ENCODE measurements at places on chromosomes 11 and 22.
A peak's percentile ranks its signal among the peaks of the same experiment; 100 is the strongest.

DNA sequence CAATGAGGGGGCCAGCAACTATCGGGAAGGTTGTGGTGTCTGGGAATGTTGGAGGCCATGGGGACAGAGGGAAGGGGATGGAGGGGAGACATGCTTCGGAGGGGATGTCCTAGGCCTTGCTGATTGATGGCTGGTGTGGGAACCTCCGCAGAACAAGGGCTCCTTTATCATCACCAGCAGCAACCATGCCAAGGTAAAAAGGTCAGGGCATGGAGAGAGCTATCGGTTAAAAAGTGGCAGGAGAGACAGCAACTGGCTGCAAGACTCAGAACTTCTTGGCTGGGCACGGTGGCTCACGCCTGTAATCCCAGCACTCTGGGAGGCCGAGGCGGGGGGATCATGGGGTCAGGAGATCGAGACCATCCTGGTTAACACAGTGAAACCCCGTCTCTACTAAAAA lies 3.0 kb downstream of the GSTT4 start:
- DNase-seq = no peak

DNA sequence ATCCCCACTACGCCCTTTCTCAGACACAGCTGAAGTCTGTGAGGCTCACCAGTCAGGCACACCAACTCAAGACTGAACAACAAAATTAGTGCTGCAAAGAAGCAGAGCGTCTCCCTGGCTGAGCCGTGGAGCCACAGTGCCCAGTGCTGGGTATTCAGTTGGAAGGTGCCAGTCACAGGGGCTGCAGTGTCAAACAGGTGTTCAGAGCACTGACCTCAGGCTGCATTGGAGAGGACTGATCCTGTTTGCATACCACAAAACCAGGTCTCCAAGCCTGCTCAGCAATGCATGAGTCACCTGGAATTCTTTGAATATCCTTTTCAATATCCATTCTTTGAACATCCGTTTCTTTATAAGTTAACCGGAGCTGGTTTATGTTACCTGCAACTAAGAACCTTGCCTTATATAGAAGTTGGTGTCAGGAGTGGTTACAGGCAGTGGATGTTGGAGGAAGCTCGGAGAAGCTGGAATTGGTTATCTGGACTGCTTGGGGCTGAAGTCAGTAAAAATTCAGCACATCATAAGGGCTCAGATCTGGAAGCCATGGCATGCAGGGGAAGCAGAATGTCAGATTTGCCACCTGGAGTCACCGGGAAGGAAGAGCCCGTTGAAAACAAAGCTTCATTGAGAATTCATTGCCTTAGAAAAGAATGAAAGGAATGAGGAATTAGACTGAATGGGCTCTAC lies 30.3 kb downstream of the PDGFB start:
- no peak for DNase-seq

GRCh38 chr22:37410174-37411055 lies 16.9 kb downstream of the ELFN2 start:
- DNase-seq = no peak

GRCh38 chr11:77636731-77637344 lies 756 bp downstream of the CLNS1A start:
- no peak for DNase-seq

DNA sequence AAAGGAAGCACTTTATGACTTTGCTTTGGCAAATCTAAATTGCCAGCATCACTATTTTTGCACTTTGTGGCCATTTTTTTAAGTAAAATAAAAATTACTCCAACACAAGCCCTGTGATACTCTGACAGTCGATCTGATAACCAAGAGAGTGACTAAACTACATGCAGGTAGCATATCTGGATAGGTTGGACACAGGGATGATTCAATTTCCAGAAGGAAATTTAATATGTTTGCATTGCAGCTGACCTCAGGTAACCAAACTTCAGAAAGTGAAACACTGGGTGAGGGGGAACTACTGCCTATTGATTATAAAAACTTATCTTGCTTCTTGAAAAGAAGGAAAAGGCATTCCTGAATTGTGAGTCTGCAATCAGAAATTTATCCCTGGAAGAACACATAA lies 13.9 kb downstream of the OR5B3 start:
- no peak for DNase-seq

DNA sequence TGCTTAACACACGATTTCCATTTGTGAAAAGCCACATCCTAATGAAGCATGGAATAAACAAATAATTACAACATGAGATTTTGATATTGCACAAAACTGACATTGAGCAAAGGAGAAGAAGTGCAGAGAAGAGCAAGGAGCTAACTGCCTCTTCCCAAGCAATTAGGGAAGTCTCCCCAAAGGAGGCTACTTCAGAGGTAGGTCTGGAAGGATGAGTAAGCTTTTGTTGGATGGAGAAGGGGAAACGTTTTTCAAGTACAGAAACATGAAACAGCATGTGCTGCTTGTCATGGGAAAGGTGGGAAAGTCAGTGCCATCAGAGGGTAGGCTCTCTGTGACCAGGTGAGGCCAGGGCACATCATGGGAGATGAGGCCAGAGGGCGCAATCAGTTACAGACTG lies 132.2 kb upstream of the SESN3 start:
- DNase-seq = no peak

DNA sequence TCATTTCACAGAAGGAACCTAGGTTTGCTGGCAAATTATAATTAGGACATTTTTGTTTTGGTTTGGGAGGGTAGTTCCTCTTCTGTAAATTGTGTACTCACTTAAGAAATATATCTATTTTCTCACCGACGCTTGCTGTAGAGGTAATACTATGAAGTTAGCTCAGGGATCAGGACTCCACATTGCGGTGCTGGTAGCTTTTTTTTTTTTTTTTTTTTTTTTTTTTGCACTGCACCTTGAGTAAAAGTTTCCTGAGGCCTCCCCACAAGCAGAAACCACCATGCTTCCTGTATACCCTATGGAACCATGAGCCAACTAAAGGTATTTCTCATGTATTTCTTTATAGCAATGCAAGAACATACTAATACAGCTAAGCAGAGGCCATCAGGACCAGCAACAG lies 14.7 kb downstream of the UBTFL1 start:
- no peak for DNase-seq

- no peak for DNase-seq
Measured at GRCh38 chr11:16169541-16169940, 186.8 kb downstream of the SOX6 start.

- no peak for DNase-seq
Measured at GRCh38 chr11:38304926-38305325, 1706.9 kb upstream of the RAG2 start.

- DNase-seq = no peak
Measured at GRCh38 chr11:69888483-69889181, 69.4 kb upstream of the FGF3 start.

- DNase-seq = no peak
Measured at GRCh38 chr22:27650572-27650971, 151.0 kb downstream of the MN1 start.

DNA sequence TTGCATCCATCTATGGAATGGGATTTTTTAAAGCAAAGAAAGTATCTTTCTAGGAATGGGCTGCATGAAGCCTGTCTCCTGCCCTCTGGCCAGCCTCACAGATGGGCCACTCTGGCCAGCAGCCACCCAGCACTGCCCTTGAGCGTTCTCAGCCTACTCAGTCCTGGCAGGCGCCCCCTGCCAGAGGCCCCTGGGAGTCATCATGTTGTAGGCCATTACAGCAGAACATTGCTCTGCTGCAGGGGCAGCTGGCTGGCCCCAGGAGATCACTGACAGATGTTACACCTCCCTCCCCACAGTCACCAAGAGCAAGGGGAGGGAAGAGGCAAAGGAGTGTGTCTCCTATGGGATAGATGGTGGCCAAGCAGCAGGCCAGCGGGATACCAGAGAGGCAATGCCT lies 363.7 kb downstream of the NXPE2 start:
- no peak for DNase-seq

DNA sequence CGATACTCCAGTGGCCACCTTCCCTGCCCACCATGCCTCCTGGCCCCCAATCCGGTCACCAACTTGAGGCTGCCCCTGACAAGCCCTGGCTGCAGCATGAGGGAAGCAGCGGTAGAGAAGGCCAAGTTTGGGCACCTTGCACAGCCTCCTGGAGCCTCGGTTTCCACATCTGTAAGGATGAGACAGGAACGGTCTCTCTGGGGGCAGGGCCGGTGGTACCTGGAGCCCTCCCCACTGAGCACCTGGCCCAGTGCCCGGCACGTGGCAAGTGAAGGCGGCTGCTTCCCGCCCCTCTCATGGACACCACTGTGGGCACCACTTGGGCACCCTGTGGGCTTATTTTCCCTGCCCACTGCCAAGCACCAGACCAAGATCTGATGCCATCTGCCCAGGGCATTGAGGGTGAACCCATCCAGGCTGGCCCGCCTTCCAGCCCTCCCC lies 77.8 kb downstream of the CDKN1C start:
- DNase-seq = peak; percentile 66

DNA sequence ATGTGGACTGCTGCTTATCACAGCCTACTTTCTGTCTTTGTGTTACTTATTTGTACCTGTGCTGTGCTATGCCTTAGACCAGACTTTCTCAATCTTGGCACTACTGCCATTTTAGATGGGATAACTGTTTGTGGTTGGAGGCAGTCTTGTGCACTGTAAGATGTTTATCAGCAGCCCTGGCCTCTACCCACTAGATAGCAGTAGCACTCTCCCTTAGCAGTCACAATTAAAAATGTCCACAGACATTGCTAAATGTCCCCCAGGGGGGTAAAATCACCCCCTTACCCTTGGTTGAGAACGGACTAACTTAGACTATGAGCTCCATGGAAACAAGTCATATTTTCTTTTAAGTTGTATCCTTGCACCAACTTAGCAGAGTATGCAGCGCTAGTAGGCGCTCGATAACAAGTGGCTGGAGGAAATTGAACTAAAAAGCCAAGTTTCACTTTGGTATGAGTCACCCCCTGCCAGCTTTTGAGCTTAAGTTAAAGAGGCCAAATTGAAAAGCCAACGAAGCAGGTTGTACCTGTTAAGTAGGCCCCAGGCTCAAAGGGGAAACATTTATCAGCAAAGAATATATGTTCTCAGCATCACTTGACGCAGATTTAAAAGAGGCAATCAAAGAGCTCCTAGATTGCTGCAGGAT lies 304.8 kb upstream of the SORL1-AS1 start:
- no peak for DNase-seq

GRCh38 chr11:118060081-118060661 lies 16.7 kb upstream of the TMPRSS4 start:
- peak; percentile 61 for DNase-seq

DNA sequence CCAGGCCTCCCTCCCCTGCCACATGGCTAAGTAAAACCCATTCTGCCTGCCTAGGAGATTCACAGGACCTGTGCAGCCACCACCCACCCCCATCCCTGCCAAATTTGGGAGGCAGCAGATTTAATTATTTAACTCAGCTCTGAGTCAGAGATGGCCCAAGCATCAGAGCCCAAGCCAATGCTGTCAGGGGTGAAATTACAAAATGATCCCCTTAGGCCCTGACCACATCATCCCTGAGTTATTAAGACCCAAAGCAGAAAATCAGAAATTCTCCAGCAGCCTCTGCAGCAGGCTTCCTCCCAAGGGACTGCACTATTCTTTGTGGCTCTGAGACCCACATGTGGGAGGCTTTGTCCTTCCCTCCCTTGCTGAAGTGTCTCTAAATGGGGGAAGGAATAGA lies 52.8 kb upstream of the RRAS2 start:
- no peak for DNase-seq

DNA sequence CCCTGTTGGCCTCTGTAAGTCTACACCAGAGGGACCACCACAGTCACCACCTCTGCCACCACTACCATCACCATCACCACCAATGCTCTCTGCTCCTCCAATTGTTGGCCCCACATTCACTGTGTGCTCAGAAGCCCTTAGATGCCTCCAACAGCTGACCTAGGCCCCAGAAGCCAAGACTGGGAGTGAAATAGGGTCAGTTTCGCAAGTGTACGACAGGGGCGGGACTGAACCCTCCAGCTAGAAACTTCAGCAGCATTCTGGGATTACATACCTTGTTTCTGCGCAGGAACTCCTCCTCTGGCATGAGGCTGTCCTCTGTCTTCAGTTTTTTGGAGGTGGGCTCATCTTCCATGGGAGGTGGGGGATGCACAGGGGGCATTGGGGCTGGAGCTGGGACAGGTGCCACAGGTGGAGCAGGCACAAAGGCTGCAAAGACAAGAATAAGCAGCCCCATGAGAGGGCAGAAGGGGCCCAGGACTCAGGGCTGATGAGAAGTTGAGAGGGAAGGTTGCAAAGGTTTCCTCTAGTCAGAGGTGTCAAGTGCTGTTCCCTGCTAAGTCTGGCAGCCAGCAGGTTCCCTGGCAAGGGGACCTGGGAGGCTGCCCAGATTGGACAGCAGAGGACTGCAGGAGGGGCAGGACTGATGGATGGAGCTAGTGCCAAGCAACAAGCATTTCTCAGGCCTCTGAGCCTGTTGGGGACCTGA lies 10.2 kb upstream of the TBC1D10A start:
- DNase-seq = peak; percentile 85

- DNase-seq = no peak
Measured at GRCh38 chr11:25733777-25734176, 598.2 kb upstream of the ANO3 start.

GRCh38 chr11:63840356-63841060 lies 1.6 kb downstream of the MARK2 start:
- no peak for DNase-seq

DNA sequence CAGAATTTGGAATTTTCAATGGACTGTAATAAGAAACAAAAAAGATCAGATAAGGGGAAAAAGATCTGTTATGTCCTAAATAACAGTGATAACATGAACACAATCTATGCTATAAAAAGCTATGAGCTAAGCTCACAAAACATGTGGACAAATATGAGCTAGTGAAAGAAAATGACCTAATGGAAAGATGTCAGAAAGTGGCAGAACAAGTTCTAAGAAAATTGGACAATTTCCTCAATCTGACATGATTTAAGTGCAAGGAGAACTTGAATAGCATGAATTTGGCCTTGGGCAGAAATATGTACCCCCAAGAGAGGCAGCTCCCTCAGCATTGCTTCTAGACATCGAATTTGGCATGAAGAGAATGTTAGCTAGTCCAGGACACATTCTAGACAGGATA lies 212.0 kb upstream of the PGR start:
- DNase-seq = no peak

DNA sequence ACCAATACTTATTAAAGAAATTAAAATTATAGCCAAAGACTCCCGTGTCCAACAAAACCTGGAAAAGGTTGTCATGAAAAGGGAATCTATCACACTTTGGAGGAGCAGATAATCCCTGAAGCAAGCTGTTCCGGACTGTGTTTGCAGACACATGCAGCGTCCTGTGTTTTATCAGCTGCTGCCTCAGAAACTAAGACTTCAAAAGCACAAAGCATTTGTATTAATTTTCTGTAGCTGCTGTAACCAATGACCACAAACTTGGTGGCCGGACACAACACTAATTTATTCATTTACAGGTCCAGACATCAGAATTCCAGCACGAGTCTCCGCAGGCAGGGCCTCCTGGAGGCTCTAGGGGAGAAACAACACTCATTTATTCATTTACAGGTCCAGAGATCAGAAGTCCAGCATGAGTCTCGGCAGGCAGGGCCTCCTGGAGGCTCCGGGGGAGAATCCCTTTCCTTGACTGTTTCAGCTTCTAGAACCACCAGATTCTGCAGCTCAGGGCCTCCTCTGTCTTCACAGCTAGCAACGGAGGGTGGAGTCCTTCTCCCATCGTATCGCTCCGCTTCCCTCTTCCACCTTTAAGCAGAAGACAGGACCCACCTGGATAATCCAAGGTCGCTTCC lies 465.3 kb downstream of the BRD1 start:
- DNase-seq = no peak

All from cardiac septum (tissue), 1 donor.